ENCODE measurements at places on chromosomes 16 and 17.

GRCh38 chr17:12269751-12270150 is 249.1 kb downstream of the MAP2K4 start:
- no peak for DNase-seq

- DNase-seq = no peak
Measured at GRCh38 chr17:74999523-74999922, 12.1 kb downstream of the CDR2L start.

DNA sequence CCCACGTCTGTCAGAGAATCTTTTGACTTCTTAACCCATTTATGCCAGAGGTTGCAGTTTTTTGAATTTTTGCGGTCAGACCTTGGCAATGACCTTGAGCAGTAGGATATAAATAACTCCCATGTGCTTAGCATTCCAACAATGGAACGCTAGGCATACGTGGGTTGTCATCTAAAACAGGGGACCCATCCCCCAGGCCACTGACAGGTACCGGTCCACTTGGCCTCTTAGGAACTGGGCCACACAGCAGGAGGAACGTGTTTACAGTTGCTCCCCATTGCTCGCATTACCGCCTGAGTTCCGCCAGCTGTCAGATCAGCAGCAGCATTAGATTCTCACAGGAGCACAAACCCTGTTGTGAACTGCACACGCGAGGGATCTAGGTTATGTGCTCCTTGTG is 76.8 kb upstream of the LGALS9 start:
- DNase-seq = no peak

DNA sequence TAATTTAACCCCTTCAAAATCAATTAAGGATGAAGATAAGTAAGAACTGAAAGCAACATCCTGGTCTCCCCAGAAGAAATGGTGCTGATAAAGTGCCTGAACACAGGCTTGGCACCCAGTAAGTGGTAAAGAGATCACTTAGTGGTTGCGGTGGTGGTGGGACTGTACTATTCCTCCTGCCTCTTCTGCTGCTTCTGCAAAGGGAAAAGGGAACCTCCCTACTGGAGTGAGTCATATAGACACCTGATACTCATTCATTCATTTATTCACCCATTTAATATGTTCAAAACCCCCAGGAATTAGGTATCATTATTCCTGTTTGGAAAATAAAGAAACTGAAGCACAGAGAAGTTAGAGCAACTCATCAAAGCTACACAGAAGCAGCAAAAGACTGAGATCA is 60.6 kb downstream of the CDYL2 start:
- no peak for DNase-seq
